ENCODE measurements at places on chromosomes 1 and 21.

DNA sequence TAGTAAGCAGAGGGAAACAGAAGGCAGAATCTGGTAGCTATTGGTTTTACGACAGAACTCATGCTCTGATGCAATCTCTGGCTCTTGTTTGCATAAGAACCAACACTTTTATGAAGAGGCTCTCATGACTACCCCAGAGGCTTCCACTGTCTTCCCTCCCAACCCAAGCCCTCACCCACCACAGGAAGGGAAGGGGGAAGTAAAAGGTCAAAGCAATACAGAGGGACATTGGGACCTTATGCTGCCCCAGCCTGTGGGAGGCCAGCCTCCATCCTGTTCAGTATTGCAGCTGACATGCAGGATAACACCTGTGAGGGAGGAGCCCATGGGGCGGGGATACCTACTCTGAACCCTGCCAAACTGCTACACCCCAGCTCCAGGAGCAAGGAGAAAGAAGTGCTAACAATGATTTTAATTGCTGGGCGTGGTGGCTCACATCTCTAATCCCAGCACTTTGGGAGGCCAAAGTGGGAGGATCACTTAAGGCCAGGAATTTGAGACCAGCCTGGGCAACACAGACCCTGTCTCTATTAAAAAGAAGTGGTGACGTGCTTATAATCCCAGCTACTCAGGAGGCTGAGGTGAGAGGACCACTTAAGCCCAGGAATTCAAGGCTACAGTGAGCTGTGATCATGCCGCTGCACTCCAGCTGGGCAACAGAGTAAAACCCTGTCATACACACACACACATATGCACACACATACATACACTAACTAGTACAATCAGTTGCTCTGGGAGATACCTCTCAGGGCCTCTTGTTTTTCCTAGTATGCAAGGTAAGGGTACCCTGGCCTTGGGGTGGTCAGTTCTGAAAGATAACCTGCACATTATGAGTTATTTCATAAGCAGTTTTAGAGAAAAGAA is 9.5 kb downstream of the MR1 start:
- no peak for DNase-seq

DNA sequence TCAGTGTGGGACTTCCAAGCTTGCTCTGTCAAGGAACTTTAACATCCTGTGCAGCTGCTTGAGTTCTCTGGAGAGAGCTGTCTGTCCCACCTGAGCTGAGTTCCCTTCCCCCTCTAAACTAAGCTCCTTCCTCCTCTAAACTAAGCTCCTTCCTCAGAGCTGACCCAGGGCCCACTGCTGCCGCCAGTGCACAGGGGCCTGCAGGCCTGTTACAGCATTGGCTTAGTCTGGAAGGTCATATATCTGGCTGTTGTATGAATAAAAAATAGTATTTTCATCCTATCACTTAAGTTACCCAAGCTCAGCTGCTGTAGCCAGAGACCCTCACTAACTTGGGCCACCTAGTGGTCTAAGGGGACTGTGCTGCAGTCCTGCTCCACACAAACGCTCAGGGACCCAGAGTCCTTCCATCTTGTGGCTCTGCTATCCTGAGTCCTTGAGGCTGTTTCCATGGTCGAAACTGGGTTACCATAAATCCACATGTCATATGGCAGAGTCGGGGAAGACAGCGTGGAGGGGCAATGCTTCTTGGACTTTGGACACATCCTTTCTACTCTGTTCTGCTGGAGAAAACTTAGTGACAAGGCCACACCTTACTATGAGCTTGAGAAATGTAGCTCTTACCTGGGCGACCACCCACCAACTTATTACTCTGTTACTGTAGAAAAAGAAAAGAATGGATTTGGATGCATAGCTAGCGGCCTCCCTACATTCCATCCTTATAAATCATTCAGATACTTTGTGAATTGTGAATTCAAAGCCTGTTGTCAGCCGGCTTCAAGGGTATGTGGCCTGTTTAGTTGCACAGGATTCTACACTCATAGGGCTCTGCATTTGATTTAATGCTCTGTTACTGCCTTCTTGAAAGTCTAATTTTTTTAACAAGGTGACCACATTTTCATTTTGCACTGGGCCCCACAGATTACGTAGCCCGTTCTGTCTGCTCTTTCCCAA is 71.4 kb upstream of the GCLM start:
- DNase-seq = no peak

DNA sequence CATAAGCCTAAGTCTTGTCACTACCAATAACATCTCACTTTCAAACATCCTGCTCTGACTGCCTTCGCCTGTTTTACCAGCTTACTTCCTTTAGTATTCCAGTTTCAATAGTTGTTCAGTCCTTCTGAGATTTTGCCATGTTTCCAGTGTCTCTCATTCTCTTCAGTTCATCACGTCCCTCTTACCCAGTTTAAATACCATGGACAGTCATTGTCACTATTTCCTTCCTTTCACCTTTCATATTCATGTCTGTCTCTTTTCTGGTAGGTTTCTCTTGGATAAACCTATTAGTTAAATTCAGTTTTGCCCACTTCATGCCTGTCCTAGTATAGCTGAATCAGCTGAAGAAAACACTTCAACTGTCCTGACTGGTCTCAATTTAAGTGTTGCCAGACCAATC is 5.9 kb downstream of the ATF6 start:
- DNase-seq = no peak

DNA sequence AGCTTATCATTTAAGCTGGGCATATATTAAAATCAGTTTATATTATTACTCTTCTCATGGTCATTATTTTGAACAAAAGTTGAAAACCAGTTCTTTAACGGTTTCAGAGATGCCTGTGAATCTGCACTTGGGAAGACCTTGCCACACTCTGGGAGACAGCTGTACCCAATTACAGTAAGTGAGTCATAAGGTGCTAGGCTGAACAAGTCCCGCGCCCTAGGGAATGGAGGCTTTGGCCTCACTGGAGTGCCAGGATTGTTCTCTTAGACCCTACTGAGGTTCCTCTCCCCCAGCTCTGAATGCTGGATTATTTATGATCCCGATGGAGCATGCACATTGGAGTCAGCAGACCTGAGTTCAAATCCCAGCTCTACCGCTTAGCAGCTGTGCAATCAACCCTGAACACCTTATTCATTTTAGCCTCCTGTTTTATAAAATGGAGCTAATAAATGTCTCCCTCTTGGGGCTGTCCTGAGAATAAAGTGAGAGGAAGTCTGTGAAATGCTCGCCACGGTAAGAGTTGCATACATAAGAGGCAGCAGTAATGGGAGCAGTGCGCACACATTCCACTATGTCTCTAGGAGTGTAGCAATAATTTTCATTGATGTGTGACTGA is 266.2 kb downstream of the FOXD2 start:
- DNase-seq = no peak

GRCh38 chr1:161324020-161324419 is 9.8 kb downstream of the SDHC start:
- no peak for DNase-seq

- DNase-seq = no peak
Measured at GRCh38 chr1:3183411-3183810, 114.4 kb downstream of the PRDM16 start.

DNA sequence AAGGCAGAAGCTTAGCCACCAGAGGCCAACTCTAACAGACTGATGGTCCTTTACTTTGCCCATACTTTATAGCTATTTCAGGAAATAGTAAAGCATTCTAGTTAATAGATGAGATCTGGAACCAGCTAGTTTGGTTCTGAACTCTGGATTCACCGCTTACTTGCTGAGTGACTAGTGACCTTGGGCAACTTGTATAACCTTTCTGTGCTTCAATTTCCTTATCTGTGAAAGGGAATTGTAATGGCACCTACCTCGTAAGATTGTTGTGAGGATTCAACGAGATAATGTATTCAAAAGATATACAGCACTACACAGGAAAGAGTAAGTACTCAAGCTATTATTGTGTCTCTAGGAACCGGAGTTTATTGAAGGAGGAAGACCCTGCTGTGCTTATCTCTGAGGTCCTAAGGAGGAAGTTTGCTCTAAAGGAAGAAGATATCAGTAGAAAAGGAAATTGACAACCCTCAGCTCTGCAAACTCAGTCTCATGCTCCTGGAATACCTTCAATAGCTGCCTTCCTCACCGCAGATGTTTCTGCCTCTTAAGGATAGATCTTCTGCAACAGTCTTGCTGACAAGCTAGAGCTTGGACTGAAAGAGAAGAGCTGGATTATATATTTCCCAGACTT is 11.9 kb downstream of the MTFR1L start:
- DNase-seq = no peak

DNA sequence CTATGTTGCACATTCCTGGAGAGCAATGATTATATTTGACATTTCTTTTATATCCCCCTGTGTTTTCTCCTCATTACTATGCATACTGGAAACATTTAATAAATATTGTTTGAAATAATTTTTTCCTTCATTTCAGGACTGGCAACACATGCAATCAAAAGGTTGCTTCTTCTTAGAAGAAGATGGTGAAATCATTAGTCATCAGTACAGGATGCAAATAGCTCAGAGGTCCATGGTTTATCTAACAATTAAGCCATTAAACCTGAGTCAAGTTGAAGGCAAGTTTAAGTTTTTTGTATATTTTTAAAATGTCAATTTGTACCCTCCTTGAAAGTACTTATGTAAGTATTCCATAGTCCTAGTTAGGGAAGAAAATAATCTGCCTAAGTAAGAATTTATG is 22.5 kb downstream of the EFCAB7 start:
- no peak for DNase-seq

GRCh38 chr1:167676916-167677848 is 44.6 kb upstream of the MPZL1 start:
- no peak for DNase-seq

GRCh38 chr1:169043823-169044222 is 62.7 kb upstream of the ATP1B1 start:
- DNase-seq = no peak

- no peak for DNase-seq
Measured at GRCh38 chr21:46634427-46634826, 1.0 kb upstream of the PRMT2 start.

DNA sequence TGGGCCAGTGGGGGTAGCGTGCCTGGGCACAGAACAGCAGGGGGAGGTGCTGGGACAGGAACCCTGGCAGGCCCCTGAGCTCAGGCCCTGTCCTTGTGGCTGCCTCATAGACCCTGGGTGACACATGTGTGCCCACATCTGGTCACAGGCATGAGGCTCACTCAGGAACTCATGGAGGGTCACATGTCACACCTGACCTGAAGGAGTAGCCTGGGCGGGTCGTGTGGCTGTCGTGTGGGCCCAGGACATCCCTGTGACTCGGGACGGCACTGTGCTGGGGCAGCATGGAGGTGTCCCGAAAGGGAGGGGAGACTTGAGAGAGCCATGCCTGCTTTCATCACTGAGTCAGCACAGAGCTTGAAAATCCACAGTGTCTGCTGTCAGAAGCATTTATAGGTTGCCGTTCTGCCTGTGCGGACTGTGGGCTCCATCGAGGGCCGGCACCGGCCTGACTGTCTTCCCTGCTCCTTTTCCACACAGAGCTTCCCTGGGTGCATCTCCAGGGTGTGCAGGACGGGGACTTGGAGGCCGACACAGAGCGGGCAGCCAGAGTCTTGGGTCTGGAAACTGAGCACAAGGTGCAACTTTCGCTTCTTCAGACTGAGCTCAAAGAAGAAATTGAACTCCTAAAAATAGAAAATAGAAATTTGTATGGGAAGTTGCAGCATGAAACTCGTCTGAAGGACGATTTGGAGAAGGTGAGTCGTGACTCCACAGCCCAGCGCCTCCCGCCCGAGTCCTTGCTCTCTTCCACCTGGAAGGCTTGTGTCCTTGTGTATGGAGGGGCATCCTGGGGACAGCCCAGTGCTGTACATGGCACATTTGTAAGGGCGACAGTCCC is 32.8 kb downstream of the PCNT start:
- DNase-seq = no peak

- DNase-seq = no peak
Measured at GRCh38 chr1:157597959-157598667, at the start of gene FCRL4. TSS of gene FCRL4 (minus strand) at chr1:157598085. CDS start at chr1:157597944, 141 bp downstream.

Data from stimulated activated CD4-positive, alpha-beta T cell treated with anti-CD3 and anti-CD28 coated beads, TNF-alpha, amount 100 ng/mL, for 1 hour (primary cell).